Activated CD4-positive, alpha-beta T cell treated with anti-CD3 and anti-CD28 coated beads for 1 hour (primary cell): ENCODE measurements at places on chromosomes 1 and 21.

- no peak for DNase-seq
These were observed 41.0 kb downstream of the GATAD2B start for GRCh38 chr1:153881751-153882150.

DNA sequence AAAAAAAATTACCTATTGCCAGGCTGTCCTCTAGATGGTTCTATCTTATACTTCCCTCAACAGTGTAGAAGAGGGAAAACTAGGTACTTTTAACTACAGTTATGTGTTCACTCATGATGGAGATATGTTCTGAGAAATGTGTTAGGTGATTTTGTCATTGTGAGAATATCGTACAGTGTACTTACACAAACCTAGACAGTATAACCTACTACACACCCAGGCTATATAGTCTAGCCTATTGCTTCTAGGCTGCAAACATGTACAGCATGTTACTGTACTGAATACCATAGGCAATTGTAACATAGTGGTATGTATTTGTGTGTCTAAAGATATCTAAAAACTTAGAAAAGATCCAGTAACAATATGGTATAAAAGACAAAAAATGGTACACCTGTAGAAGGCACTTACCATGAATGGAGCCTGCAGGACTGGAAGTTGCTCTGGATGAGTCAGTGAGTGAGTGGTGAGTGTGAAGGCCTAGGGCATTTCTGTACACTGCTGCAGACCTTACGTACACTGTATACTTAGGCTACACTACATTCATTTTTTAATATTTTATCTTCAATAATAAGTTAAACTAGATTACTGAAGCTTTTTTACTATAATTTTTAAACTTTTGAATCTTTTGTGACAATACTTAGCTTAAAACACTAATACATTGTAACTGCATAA lies 13.2 kb downstream of the MGST3 start:
- no peak for DNase-seq

- no peak for DNase-seq
These were observed 3.6 kb upstream of the AHCYL1 start for GRCh38 chr1:109981004-109981335.

GRCh38 chr1:111598544-111598943 lies 21.0 kb upstream of the RAP1A start:
- no peak for DNase-seq

- DNase-seq: no peak
These were observed 3.6 kb downstream of the PAX7 start for GRCh38 chr1:18634276-18634675.

DNA sequence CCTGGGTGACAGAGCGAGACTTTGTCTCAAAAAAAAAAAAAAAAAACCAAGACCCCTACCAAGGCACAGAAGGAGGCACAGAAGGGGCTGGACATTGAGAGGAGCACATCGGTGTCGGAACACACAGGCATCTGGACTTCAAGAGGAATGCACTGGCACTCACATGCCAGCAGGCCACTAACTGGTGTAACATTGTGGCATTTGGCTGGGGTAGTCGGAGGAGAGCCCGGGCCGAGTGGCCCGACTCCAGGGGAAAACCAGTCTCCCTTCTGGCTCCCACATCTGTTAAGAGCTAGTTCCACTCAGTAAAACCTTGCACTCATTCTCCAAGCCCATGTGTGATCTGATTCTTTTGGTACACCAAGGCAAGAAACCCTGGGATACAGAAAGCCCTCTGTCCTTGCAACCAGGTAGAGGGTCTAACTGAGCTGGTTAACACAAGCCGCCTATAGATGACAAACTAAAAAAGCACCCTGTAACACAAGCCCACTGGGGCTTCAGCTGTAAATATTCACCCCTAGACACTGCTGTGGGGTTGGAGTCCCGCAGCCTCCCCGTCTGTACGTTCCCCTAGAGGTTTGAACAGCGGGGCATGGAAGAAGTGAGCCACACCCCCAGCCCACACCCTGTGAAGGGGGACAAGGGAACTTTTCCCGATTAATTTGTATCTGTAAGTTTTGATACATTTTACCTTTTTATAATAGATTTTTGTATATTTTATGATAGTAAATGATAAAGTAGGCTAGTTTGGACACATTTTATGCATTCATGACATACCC lies 17.2 kb upstream of the AKIRIN1 start:
- DNase-seq: no peak

GRCh38 chr1:206540044-206540780 lies 32.9 kb downstream of the RASSF5 start:
- DNase-seq: no peak

- no peak for DNase-seq
These were observed 89.7 kb upstream of the HMCN1 start for GRCh38 chr1:185644531-185644930.

DNA sequence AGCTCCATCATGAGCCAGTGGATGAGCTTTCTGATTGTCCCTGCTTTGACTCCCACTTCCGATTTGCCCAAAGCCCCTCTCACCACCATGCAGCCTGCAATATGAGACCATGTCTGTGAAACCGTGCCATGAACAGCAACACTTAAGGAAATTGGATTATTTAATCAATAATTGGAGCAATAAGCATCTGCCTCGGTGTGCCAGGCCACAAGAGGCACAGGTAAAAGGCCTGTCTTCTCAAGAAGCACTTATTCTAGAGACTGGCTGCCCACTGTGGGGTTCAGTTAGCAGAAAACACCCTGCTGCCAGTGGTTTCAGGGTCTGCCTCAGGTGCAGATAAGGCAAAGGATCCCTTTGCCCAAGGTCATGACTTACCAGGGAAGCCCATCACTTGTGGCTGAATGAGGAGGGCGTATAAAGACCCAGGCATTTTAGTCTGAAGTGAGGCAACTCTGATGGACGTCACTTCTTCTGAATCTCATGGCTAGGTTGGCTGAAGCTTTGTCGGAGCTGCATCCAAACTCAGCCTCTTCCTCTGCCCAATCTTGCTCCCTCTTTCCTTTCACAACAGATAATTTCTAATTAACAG lies 7.1 kb upstream of the CHI3L2 start:
- DNase-seq: no peak

GRCh38 chr1:235304549-235305451 lies 23.2 kb downstream of the ARID4B start:
- no peak for DNase-seq

GRCh38 chr1:7558921-7559869 lies 211.9 kb upstream of the VAMP3 start:
- DNase-seq: no peak

GRCh38 chr1:18581420-18581880 lies 49.2 kb upstream of the PAX7 start:
- DNase-seq: no peak

GRCh38 chr1:168368131-168368530 lies 87.5 kb downstream of the TBX19 start:
- no peak for DNase-seq

GRCh38 chr1:209899948-209900347 lies 38.1 kb upstream of the SYT14 start:
- DNase-seq: no peak

- DNase-seq: no peak
These were observed 231.0 kb upstream of the B3GALT2 start for GRCh38 chr1:193417403-193417802.

GRCh38 chr1:186896211-186896610 lies 67.5 kb downstream of the PLA2G4A start:
- no peak for DNase-seq

DNA sequence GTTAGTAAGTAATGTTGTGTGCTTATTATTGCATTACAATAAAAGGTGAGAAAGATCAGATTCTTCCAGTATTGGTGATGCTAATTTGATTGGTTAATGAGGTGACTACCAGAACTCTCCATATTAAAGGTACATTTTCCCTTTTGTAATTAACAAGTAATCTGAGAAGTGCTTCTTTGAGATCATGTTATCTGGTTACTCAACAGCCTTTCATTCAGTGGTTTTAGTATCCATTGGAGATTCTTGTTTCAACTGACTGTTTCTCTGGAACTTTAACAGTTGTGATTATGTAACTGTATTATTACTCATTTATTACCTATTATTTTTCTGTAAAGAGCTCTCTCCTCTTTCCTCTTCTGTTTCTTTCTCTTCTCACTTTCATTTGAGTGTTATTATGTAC lies 86.7 kb downstream of the PEX14 start:
- no peak for DNase-seq
